ENCODE measurements at places on chromosomes 4 and X. TPM values are rescaled to one million over a fixed set of nuclear protein-coding genes. Genes with fewer than 3 reads are reported as not detected.
A peak's percentile ranks its signal among the peaks of the same experiment; 100 is the strongest.

Gene SERPINA7
- total RNA-seq, result not detected

Gene SPANXC
- not detected for total RNA-seq

- H3K4me3 ChIP-seq, result peak overlapping the region; percentile 70
- H3K36me3 ChIP-seq, result no peaks in the 10 kb centered on the region
Measured at GRCh38 chr4:37827030-37827685, 672 bp downstream of the PGM2 start.

DNA sequence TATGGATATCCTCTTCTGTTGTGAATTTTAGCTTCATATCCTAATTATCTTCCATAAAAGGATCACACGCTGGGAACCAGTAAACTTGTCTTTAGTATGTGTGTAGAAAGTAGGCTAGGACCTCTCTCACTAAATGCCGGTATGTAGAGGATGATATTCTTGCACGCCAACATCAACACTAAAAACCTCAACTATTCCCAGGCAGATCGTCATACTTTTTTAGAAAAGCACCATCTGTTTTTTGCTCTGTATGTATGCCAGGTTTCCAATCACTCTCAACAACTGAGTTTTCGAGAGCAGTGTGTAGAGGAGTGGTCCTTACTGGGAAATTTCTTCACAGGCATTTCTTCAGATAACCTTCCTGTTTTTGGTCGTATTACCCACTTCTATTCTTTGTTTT lies 283.6 kb downstream of the GALNTL6 start:
- H3K27ac ChIP-seq, result no peak overlapping the region
- no peaks in the 10 kb centered on the region for H3K4me1 ChIP-seq
- DNase-seq, result no peak
- H3K27me3 ChIP-seq, result no peaks in the 10 kb centered on the region
- H3K36me3 ChIP-seq, result no peaks in the 10 kb centered on the region
- no peak overlapping the region for H3K4me3 ChIP-seq

DNA sequence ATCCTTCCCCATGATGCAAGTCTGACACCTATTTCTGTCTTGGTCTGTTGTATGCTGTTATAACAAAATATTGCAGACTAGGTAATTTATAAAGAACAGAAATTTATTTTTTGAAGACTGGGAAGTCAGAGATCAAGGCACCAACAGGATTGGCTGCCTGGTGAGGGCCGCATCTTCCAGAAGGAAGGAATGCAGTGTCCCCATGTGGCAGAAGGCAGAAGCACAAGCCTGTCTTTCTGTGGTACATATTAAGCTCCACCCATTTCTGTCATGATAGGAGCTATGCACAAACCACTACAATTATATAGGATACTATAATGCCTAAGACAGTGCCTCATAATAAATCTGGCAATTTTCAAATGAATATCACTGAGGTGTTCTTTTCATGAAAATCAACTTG lies 502.3 kb upstream of the DIAPH2 start:
- H3K27ac ChIP-seq, result no peak overlapping the region
- no peak overlapping the region for H3K4me3 ChIP-seq
- H3K36me3 ChIP-seq, result no peaks in the 10 kb centered on the region
- DNase-seq, result no peak
- H3K4me1 ChIP-seq, result no peaks in the 10 kb centered on the region
- H3K27me3 ChIP-seq, result no peaks in the 10 kb centered on the region
